ENCODE measurements at places on chromosomes 3 and 15. TPM values are rescaled to one million over a fixed set of nuclear protein-coding genes. Genes with fewer than 3 reads are reported as not detected.

GRCh38 chr15:25982736-25983135 is 119.6 kb upstream of the ATP10A start:
- DNase-seq: no peak

DNA sequence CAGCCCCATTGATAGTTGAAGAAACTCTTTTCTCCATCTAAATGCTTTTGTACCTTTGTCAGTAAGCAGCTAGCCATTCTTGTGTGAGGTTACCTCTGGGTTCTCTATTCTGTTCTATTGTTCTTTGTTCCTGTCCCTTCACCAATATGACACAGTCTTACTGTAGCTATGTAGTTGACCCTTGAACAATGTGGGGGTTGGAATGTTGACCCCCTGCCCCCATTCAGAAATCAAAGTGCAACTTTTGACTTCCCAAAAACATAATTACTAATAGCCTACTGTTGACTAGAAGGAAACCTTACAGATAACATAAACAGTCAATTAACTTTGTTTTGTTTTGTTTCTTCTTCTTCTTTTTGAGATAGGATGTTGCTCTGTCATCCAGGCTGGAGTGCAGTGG is 18.7 kb downstream of the KLHL18 start:
- no peak for DNase-seq

- no peak for DNase-seq
Observed at GRCh38 chr3:157858821-157859220, 247.4 kb downstream of the SHOX2 start.

DNA sequence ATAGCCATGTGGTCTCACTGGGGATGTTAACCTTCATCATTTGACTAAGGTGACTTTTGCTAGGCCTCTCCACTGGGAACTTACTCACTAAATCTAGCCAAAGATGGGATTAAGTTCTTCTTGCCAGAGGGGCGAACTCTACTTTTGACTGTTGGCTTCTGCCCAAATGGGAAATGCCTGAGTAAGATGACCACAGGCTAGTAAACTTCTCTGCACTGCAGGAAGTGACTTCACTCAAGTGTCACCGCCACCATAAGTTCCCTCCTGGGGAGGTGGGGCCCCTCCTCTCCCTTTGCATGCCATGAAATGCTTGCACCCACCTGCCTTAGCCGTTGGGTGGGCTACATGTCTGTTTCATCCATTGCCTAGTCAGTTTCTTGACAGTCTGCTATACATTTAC is 388.3 kb downstream of the FEZF2 start:
- no peak for DNase-seq

GRCh38 chr3:154684440-154684839 is 254.4 kb upstream of the GPR149 start:
- no peak for DNase-seq

EPHB3 gene
- 39.1 TPM for polyA plus RNA-seq

DNA sequence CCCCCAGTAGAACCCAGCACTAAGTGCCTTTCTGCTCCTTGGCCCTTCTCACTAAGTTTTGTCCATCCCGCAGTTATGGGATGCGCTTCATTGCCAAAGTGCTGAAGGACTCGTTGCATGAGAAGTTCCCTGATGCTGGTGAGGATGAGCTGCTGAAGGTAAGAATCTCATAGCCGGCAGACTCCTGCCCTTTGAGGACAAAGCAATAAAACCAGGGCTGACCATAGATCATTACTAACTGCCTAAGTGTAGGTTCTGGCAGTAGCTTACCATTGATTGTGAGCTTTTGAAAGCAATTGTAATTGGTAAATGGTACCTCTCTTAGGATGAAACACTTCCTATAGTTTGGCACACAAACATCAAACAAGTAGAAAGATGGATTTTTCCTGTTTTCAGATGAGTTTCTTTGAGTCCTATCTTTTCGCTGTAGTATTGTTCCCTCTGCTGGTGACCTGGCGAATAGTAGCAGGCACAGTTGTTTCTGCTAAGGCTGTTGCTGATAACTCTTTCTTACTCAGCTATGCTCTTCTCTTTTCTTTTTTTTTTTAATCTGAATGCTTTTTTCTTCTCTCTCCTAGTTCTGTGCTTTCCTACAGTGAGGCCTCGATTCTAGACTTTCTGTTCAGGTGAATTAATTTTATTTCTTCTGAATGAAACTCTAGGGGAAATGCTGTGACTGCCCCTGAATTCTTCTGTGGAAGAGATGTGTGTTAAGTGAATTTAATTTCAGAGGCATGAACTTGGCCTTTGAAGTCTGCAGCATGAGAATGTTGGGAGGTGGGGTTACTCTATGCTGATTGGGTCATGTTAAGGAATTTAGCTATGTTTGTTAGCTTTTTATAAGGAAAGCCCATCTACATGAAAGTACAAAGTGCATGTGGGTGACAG is 47.4 kb upstream of the CRTC3 start:
- peak; percentile 51 for DNase-seq

DNA sequence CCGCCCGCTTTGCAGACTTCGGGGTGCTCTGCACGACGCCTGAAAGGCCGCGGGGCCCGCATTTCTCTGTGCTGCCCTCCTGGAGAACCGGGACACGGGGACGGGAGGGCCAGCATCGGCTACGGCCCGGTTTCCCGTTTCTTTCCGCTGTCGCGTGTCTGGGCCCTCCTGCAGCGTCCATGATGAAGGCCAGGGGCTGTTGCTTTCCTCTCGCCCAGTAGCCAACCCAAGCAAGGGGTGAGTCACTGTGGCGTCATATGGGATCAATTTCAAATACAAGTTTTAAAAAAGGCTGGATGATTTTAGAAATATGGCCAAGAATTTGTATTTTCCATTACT is 435 bp downstream of the SLC35G2 start:
- DNase-seq: no peak

DPPA2 gene
- polyA plus RNA-seq: not detected

GRCh38 chr3:115321400-115321805 is 174.3 kb upstream of the ZBTB20 start:
- DNase-seq: no peak

ADAMTS9 gene
- polyA plus RNA-seq: 101 TPM

CX3CR1 gene
- 4.9 TPM for polyA plus RNA-seq

DNA sequence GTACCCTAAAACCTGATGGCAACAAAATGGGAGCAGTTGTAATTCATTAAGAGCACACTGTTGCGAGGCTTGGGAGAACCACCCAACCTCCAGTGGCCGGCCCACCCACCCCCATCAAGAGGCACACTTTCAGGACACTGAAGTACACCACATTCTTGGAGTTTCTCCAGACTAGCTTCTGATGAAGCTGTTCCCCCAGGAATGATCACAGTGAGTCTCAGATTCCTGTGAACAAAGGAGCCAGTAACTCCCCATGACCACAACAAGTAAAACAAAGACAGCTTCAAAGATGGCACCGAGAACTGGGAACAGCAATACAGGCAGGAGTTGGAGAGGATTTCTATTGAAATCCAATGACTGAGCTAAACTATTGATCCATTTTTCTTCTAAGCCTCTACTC is 126.0 kb downstream of the ST8SIA2 start:
- no peak for DNase-seq

- DNase-seq: no peak
Observed at GRCh38 chr3:66997560-66998112, 471 bp upstream of the KBTBD8 start.

DNA sequence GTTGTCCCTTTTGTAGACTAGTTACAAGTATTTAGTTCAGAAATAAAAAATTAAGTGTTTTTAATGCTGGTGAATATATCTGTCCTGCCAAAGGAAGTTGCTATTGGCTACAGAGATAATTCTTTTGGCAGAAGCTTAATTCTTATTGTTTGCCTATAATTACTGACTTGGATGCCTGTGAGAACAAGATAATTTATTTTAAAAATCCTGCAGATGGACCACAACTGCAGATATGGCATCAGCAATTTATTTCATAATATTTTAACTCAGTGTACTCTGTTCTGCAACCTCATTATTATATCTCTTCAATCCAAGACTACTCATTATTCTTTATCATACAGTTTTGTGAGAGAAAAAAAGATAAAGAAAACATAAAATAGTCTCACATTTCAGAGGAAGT is 789.8 kb downstream of the NAALADL2 start:
- DNase-seq: no peak

DNA sequence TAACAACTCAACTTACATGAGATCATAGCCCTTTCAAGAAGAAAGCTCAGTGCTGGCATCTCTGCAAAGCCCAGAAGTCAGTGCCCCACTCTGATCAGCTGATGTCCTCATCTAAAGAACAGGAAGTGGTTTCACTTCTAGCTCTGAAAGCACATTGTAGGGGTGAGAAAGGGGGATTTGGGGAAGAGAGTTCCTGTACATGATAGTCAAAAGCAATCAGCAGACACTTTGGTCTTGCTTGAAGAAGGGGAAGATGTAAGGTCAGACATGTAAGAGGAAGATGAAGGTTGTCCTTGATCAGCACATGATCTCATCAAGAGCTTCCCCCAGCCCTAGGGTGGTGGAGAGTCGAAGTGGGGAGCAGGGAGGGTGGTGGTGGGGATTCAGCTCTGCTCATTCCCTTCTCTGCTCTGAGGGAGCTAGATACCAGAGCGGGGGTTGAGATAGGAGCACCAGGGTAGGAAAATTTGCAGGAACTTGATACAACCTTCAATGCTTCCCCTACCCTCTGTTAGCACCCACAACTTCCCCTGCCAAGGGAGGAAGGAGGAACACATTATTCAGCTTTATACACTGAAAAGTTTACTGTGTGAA is 76.4 kb upstream of the ETV5 start:
- no peak for DNase-seq

GPR27 gene
- 2.9 TPM for polyA plus RNA-seq

GRCh38 chr3:125959317-125960065 is 9.5 kb upstream of the ROPN1B start:
- no peak for DNase-seq

DNA sequence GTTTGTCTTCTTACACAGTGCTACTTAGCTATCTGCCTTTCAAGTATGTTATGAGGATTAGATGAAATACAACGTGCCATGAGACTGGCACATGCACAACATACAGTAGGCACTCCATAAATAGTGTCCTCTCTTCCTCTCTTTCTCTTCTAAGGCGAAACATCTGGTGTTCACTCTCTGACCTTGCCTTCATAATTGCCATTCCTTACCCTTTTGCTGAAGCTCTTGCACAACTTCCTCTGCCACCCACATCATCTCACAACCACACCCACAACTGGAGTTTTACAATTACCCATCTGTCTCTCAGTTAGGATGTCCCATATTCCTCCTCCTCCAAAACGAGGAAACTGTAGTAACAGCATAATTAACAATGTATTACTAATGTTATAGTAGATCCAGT is 26.4 kb upstream of the ACP3 start:
- no peak for DNase-seq

DNA sequence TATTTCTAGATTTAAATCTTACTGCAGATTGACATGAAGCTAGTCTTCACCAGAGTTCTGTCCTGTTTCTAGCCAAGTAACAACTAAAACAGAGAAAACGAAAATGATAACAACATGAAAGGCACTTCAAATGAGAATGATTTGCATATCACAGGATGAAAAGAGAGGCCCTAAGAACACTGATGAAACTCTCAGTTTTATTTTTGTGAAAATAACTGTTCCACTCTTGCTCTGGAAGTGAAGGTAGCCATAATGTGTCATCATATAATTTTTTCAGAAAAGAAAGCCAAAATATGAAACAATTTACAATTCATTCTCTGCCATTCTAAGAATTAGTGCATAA is 274.4 kb downstream of the ADAMTSL3 start:
- no peak for DNase-seq

DNA sequence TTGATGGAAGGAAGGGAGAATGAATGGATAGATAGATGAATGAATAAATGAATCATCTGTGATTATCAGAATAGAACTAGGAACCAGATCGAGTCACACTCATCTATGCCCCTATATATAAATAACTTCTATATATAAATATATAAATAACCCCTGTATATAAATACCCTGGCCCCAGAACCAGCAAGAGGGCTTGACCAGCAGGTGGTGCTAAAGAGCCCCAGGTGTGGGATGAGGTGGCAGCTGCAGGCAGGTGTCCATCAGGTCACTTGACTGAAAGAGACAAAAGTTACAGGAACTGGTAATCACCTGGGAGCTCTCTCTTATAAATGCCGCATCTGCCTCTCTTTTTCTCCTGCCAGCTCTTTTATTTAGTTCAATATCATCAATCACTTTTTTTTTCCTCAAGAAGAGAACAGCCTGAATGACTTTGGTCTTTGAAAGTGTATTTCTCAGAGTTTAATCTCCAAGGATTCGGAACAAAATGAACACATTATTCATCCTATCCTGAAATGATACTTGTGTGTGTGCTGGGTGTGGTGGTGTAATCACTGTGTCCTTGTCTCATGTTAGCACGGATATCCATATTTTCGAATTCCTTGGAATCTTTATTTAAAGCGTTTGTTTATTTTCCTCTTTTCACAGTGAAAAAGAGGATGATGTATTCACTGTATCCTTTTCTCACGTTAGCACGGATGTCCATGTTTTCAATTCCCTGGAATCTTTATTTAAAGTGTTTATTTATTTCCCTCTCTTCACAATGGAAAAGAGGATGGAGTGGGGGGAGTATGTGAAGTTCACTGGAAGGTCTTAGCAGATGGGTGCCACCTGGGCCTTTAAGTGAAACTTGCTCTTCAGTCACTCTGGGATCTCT is 35.4 kb upstream of the ATG7 start:
- no peak for DNase-seq

GRCh38 chr3:64240396-64240795 is 15.1 kb upstream of the PRICKLE2 start:
- DNase-seq: no peak

DNA sequence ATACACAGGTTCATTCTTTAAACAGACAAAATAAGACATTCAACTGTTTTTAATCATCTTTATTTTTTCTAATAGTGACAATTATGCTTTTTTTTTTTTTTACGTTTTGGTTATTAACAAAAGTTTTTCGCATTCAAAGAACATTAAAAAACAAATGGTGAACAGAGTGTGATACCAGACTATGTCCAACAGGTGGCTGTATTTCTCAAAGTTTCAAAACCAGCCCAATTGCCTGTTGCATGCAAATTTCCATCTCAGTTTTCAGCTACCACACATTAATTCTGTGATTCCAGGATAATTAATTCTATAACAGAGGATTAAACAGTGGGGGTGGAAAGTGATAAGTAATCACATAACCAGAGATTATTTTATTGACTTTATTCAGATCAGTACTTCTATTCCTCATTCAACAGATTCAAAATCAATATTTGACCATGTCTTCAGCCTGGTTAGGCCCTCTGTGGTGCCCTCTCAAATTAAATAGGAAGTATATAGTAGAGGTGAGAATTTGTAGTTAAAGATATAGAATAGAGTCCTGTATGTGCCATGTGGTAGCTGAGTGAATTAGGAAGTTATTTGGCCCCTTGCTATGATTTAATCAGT is 122.2 kb upstream of the DCBLD2 start:
- DNase-seq: peak; percentile 23

GRCh38 chr15:61115241-61115640 is 113.9 kb downstream of the RORA start:
- no peak for DNase-seq

GRCh38 chr3:146166826-146167225 is 5.8 kb upstream of the PLOD2 start:
- DNase-seq: no peak

GRCh38 chr3:169058681-169059080 is 604.8 kb downstream of the MECOM start:
- no peak for DNase-seq

Measured in muscle of arm (tissue), 14 donors.